Stimulated activated CD4-positive, alpha-beta T cell treated with anti-CD3 and anti-CD28 coated beads, Interleukin-15, amount 100 ng/mL, for 1 hour (primary cell): ENCODE measurements at places on chromosomes 13 and 19.

DNA sequence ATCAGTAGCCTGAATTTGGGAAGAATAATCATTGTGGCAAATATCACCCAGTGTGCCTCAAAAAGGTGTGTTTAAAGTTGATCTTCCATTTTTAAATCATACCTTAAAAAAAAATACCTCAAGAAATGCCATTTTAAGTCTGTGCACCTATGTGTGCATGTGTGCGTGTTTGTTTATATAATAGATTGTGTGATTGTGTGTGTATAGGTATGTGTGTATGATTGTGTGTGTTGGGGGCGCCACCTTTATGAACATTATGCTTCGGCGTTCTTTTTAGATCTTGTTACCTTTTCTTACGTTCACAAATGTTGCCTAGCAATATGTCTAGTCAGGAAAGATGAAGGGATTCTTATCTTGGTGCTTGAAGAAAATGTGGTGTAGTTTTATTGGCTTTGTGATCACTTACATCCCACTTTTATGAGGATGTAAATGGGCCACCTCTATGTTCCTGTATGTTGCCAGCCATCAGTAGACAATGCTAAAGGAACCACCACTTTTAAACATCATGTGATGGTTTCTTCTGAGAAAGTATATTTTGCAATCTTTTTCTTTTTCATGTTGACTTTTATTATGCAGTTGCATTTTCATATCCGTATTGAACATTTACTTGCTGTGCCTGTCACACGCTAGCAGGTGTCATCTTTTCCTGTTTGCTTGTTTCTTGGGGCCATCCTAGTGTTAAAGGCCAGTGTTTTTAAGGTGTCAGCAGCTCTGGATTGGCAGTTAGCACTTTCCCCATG lies 2.2 kb upstream of the IRS2 start:
- no peak for DNase-seq

GRCh38 chr13:51832471-51833152 lies 12.4 kb downstream of the TMEM272 start:
- no peak for DNase-seq

DNA sequence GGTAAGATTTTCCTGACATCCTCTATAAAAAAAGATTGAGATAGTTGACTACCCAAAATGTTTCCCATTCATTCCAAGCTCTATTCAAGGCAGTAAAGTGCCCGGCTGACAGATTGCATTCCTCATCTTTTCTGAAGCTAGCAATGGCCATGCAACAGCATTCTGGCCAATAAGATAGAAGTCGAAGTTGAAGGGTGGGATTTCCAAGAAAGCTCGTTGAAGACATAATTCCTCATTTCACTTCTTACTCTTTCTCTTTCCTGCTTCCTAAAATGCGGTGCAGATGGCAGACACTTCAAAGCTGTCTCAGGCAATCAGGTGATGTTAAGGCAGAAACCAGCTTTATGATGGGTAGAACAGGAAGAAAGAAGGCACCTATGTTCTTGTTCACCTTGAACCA lies 13.4 kb upstream of the ALOX5AP start:
- DNase-seq: no peak

- no peak for DNase-seq
Observed at GRCh38 chr13:51601601-51602565, 17.6 kb downstream of the WDFY2 start.

DNA sequence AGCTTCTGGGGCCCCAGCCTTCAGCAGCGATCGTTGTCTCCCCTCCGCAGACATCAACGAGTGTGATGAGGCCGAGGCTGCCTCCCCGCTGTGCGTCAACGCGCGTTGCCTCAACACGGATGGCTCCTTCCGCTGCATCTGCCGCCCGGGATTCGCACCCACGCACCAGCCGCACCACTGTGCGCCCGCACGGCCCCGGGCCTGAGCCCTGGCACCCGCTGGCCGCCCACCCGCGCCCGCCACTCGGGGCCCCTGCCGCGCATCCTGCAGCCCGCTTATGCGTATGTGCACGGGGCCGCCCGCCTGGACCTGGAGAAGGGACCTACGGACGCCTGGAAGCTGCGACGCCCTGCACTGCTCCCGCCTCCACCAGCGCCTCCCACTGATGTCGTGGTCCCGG lies 28.2 kb downstream of the LTBP4 start:
- no peak for DNase-seq

DNA sequence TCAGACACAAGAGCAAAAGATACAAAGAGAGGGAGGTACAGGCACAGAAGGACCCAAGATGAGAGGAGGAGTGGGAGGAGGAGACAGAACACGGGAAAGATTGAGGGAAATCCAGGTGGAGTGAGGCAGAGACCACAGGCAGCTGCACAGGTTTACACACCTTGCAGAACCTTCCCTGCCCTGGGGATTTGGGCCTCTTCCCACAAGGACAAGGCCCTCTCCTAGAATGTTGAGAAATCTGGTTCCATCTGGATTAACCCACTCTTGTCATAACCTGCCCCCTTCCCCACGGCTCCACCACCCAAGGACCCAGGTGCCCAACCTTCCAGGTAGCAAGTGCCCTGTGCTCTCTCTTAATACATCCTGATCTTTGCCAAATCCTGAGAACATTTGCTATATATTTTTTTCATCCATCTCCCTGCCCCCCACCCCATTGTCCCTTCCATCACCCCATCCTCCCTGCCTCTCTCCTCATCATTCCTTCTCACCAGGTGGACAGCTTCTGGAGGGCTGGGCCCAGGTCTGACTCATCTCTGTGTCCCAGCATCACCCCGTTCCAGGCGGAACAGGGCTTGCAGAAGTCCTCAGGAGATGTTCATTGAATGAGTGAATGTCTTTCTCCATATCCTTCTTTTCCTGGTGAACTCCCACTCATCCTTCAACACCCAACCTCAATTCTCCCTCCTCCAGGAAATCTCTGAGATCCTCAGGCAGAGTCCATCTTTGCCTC lies 8.8 kb upstream of the KLK8 start:
- no peak for DNase-seq

DNA sequence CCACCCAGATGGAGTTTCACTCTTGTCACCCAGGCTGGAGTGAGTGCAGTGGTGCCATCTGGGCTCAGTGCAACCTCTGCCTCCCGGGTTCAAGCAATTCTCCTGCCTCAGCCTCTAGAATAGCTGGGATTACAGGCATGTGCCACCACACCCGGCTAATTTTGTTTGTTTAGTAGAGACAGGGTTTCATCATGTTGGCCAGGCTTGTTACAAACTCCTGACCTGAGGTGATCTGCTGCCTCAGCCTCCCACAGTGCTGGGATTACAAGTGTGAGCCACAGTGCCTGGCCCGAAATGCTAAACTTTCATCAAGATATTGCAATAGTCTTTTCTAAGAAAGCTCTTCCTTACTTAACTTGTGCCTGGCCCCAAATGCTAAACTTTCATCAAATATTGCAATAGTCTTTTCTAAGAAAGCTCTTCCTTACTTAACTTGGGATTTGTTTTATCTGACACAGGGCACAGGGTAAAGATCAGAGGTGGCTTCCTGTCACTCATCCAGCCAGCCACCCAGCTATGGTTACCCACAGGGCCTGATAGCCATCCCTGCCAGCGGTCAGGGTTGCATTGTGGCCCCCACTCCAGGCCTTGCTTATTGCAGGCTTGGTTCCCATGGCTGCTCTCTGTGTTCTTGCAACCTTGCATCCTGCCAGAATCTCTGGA lies 352.3 kb upstream of the TMTC4 start:
- no peak for DNase-seq

GRCh38 chr13:33640832-33641231 lies 177.1 kb upstream of the RFC3 start:
- no peak for DNase-seq

DNA sequence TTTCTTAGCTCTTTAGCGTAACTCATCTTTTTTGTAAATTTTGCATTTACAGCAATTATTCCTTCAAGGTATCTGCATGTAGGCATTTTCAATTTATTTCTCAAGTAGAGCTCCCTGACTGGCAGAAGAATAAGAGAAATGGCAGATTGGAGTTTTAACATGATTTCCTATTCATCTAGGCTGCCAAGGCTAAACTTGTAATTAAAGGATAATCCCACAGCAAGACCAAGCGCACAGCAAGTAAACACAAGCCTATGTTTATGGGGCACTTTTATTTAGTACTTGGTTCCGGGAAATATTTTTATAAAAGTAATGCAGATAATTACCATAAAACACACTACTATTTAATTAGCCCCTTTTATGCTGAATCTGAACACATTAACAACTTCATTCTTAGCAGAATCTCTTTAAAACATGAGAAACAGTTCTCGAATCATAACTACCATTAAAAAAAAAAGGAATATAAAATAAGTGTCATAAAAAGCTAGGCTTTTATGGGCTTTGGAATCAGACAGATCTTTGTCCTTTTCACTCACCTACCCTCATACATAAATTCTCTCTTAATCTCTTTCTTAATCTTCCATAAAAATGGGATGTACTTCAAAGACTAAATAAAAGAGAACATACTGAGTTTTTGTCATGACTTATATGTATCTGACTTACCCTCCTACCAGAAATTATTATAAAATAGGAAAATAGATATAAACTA lies 961.6 kb upstream of the MIR17HG start:
- no peak for DNase-seq

- DNase-seq: no peak
Observed at GRCh38 chr13:67554746-67555452, 324.8 kb upstream of the PCDH9 start.

DNA sequence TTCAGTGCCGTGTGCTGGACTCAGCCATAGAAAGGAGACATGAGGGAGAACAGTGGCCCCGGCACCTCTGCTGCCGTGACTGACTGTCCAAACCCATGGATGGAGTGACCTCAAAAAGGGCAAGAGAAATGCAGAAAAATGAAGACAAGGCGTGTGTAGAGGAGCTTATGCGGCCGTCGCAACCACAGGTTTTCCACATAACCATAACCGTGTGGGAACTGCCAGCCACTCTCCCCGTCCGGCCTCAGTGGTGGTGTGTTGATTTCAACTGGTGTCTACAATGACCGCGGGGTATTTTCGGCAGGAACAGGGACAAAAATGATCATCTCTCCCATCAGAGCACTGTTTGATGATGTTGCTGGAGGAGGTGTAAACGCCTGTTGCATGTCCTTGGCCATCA lies 42.9 kb upstream of the F7 start:
- DNase-seq: no peak

DNA sequence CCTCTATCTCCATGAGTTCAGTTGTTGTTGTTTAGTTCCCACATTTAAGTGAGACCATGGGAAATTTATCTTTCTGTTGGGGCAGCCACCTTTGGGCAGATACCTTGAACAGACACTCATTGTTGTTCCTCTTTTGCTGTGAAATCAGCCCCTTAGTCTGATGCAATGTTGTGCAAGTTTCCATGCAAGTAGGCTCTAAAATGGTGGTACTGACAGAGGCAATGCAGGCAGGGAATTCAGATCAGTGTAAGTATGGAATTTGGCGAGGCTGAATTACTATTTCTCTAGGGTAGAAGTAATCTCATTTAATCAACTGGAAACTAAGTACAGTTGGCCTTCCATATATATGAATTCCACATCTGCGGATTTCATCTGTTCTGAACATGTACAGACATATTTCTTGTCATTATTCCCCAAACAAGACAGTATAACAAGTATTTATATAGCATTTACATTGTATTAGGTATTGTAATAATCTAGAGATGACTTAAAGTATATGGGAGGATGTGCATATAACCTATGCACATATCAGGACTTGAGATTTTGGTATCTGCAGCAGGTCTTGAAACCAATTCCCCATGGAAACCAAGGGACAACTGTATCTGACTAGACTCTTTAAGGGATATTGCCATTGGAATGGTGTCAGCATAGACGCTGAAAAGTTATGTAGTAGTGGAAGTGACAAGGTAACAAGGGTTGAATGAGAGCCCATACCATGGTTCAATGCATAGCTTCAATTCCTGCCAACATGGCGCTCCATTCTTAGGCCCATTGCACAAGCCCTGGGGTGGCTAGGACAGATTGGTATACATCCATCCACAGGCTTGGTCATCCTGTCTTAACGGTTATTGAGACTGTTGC lies 281.5 kb upstream of the HTR2A start:
- DNase-seq: no peak

GRCh38 chr19:42313096-42313839 lies at the start of gene TMEM145:
TSS of gene TMEM145 (plus strand) at chr19:42313309. CDS start at chr19:42313377, 68 bp downstream.
- no peak for DNase-seq

GRCh38 chr19:50741179-50741933 lies 18.2 kb downstream of the CLEC11A start:
- no peak for DNase-seq

DNA sequence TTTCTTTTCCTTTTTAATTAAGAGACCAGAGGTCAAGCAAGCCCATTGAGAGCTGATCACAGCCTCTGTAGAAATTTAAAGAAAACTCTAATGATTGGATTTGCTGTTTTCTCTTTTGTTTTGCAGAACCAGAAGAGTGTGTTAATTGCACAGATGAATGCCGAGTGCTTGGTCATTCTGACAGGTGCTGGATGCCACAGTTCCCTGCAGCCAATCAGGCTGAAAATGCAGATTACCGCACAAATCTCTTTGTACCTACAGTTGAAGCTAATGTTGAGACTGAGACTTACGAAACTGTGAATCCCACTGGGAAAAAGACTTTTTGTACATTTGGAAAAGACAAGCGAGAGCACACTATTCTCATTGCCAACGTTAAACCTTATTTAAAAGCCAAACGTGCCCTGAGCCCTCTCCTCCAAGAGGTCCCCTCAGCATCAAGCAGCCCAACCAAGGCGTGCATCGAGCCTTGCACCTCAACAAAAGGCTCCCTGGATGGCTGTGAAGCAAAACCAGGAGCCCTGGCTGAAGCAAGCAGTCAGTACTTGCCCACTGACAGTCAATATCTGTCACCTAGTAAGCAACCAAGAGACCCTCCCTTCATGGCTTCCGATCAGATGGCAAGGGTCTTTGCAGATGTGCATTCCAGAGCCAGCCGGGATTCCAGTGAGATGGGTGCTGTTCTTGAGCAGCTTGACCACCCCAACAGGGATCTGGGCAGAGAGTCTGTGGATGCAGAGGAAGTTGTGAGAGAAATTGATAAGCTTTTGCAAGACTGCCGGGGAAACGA lies 93.1 kb downstream of the PCDH17 start:
- DNase-seq: no peak

DNA sequence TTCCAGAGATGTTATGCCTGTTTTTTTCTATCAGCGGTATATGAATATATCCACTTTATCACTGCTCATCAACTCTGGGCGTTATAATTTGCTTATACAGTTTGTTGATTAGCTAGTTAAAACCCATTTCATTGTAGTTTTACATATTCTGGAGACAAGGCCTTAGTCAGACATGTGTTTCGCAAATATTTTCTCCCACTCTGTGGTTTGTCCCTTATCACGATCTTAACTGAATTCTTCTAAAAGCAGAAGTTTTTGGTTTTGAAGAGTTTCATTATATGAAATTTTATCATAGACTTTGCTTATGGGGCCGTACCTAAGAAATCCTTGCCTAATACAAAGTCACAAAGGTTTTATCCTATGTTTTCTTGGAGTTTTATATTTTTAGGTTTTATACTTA lies 84.6 kb downstream of the FRY start:
- no peak for DNase-seq

GRCh38 chr13:109389892-109390345 lies 396.5 kb downstream of the IRS2 start:
- no peak for DNase-seq
